Right atrium auricular region (tissue), 2 donors: ENCODE measurements at places on chromosomes 16 and 17. TPM values are rescaled to one million over a fixed set of nuclear protein-coding genes. Genes with fewer than 3 reads are reported as not detected.

Gene GPR179
- total RNA-seq: not detected

Gene CBX8
- total RNA-seq: 2.7 TPM

Gene ICAM2
- total RNA-seq: 109 TPM

Gene TMC8
- total RNA-seq: 1.0 TPM

Gene HAP1
- 0.08 TPM for total RNA-seq

Gene KRTAP4-1
- total RNA-seq: not detected

Gene GNGT2
- 1.4 TPM for total RNA-seq

Gene TBC1D16
- total RNA-seq: 19.4 TPM

Gene HNF1B
- not detected for total RNA-seq

Gene JUP
- total RNA-seq: 234 TPM

Gene C1QTNF8
- total RNA-seq: not detected

Gene LHX1
- total RNA-seq: not detected

Gene SLC38A8
- not detected for total RNA-seq

Gene KRTAP2-3
- total RNA-seq: not detected

Gene SOX8
- 1.0 TPM for total RNA-seq

Gene CD300A
- total RNA-seq: 2.0 TPM

Gene C16orf54
- 0.52 TPM for total RNA-seq

Gene KRT27
- not detected for total RNA-seq
